ENCODE measurements at places on chromosomes 4 and X.

DNA sequence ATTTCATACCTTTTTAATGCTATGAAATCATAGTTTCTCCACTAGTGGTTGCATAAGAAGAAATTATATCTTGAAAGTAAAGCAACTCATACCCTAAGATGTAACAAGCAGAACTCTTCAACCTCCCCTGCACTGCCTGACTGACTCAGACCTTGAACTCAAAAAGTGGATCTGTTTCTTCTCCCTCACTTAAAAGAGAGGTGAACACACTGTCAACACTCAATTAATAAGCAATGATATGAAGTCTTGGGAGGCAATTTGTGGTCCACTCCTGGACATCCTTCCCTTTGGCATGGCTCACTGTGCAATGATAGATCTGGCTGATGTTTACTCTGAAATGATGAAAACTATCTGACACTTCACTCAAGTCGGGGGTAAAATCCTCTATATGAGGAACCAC lies 282.0 kb upstream of the DKK2 start:
- DNase-seq, result no peak

DNA sequence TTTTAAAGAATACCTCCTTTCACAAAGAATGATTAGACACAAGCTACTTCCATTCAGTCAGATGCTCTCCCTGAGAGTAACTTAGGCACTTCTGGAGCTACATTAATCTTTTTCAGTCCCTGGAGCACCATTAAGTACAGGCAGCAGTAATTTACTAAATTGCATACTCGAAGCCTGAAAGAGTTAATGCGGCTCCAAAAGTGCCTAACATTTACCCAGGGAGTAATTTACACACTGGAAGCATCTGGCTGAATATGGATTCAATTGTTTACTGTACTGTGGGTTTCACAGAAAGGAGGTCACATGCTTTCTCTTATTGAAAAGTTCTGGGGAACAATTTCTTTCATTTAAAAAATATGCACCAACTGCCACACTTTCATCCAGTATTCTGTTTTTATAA lies 260.8 kb upstream of the TENM3 start:
- no peak for DNase-seq

- DNase-seq, result no peak
Measured at GRCh38 chr4:88106205-88106604, 52.2 kb downstream of the ABCG2 start.

DNA sequence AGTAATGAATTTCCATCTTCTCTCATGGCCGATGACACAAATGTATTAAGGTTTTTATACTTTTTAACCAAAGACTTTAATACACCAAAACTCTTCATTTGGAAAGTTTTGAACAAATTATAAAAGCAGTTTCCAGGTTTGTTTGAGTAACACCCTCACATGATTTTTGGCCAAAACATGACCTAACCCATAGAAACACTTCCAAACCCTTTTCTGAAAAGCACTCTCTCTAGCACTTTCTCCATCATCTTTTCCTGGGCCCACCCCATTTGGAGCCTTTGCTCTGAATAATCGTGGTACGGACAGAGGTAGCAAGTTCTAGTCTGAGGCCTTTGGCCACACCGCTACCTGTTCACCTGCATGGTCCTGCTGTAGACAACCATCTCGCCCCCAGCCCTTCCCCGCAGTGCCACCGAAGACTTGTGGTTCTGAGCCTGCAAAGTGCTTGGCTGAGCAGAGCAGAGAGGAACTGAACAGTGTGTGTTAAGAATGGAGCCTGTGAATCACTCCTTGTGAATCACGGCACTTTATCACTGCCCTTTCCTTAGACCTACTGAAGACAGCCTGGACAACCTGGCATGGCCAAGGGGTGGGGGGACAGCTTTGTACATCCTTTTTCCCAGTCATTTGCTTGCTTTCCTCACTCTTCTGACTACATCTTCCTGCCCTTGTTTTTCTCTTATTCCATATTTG lies 181.8 kb downstream of the PTTG2 start:
- DNase-seq, result no peak

DNA sequence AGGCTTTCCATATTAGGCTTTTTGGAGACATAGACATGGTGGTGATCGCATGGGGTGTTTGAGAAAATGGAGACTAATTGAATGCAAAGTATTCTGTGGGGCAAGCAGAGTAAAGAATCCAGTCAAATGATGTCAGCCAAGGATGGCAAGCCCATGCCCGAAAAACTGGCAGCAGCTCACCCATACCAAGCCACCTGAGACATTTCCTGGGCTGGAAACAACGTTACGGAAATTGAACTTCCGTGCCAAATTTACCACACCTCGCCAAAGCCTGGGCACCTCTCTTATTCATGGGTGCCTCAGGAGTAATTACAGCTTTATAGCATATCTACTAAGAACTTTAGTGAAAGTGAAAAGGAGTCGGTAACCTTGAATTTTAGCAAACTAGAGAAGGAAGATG lies 166.4 kb downstream of the CBR4 start:
- no peak for DNase-seq

GRCh38 chrX:107676559-107677378 lies 48.5 kb downstream of the PRPS1 start:
- DNase-seq, result peak; percentile 71

GRCh38 chr4:10605746-10606482 lies 78.7 kb downstream of the CLNK start:
- DNase-seq, result peak; percentile 24

DNA sequence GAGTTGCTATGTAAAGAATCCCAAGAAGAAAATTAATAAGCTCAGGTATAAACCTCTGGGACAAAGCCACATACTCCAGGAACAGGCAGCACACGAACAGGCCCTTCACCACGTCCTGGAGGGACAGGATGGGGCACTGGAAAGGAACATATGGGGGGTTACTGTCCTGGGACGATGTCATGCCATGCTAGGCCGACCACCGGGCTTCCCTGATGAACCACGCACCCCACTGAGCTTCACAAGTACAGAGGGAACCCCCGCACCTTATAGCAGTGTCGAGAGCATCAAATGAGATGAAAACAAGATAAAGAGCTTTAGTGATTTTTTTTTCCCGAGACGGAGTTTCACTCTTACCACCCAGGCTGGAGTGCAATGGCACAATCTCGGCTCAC lies 19.1 kb downstream of the NOP14 start:
- no peak for DNase-seq

DNA sequence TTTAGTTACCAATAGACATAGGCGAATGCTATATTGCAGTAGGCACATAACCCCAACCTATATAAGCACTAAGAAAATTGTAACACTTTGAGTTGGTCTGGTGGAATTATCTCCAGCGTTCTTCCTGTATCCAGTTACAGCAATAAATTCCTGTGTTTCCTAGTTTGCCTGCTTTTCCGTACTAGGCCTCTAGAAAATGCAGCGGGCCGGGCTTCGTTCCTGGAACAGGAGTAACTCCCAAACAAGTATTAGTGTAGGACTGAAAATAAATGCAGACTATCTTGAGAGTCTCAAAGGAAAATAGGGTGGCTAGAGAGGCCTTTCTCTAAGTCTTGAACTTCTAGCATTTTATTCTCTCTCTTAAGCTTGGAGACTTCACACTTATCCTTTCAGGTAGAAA lies 159.8 kb downstream of the OR13H1 start:
- DNase-seq, result no peak

DNA sequence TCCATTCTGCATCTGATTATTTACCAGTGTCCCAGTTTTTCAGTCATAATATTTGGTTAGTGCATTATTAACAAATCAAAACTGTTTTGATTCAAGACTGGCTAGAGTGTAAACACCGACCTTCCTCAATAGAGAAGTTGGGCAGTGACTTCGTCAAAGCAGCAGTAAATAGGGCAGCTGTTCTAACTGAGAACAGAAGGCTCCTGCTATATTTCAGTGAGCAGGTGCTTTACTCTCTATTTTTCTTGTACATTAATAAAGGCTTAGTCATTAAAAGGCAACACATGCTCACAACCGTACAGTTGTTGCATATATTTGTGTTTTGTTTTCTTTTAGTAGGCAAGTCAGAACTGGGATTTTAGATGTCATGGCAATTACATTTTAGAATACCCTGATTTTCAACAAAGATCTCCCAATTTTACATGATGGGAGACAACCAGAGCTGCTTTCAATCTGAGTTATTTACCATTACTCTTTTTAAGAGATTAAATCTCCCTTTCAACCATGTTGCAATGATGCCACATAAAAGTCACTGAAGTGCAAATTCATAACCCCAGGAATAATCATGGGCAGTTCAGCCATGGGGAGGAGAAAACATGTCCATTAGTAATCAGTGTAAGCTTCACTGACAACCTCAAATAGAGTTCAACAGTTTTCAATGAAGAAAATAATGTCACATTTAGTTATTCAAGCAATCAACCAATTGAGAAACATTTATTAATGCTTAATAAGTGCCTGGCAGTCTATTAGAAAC lies 233.3 kb downstream of the NDST4 start:
- DNase-seq, result no peak

DNA sequence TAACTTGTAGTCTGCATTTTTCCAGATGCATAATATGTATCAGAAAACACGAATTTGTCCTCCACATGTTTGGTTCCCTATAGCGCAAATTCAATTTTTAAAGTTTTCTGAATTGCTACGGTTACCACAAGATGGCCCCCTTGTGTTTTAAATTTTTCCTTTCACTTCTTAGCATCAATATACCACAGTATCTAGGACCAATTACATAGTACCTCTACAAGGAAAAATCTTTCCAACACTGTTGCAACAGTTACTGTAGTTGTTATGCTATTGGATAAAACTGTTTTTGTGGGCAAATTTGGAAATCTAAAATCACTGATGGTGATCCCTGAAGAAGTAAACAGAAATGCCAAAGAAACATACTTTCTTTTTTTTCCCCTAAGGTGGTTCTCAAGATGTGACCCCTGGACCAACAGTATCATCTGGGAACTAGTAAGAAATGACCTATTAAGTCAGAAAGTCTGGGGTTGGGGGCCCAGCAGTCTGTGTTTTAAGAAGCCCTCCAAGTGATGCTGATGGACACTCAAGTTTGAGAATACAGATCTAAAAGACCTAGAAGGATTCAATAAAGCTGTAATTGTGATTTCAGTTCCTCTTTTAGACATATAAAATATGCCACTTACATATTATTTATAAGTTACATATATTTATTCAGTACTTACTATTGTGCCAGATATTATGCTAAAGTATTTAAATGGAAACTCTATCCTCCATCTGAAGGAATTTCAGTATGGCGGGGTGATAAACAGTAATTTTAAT lies 3.1 kb downstream of the ZGRF1 start:
- DNase-seq, result no peak

- no peak for DNase-seq
Measured at GRCh38 chrX:129933700-129934099, 27.7 kb downstream of the UTP14A start.

GRCh38 chr4:186002853-186003252 lies 66.1 kb upstream of the TLR3 start:
- no peak for DNase-seq

GRCh38 chrX:118594697-118595420 lies 99.2 kb downstream of the DOCK11 start:
- no peak for DNase-seq

DNA sequence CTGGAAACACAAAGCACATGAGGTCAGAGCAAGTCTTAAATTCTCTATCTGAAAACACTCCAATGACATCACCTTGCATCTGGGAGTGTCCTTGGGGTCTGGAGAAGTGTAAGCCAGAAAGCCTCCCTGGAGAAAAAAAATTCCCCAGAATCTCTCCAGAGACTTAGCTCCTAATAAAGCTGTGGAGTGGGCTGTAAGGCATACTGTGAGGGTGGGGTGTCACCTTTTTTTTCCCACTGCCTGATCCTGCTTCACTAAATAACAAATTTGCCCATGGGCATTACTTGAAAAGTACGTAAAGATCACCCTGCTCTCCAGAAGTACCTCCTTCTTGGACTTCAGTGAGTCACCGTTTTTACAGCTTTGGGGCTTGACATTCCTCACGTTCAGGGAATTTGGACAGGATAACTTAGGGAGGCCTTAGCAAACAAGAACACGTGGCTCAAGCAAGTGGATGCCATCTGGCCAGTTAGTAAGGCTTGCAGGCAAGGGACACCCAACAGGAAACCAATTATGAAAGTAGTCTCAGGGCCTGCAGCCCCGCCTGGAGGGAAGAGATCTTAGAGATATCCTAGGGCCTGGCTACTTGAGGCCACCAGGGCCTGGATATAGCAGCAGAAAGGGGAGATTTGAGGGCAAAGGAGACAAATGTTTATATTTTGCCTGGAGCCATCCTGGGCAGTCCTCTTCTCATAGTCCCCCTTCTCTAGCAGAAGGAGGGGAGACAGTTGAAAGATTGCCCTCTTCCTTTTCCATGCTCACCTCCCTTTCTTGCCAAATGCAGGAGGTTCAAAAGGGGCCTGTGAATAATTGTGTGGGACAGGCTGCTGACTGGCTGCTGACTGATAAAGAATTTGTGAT lies 60.1 kb upstream of the PLAC1 start:
- peak; percentile 68 for DNase-seq

- DNase-seq, result no peak
Measured at GRCh38 chr4:7816771-7817170, 122.9 kb downstream of the AFAP1 start.

DNA sequence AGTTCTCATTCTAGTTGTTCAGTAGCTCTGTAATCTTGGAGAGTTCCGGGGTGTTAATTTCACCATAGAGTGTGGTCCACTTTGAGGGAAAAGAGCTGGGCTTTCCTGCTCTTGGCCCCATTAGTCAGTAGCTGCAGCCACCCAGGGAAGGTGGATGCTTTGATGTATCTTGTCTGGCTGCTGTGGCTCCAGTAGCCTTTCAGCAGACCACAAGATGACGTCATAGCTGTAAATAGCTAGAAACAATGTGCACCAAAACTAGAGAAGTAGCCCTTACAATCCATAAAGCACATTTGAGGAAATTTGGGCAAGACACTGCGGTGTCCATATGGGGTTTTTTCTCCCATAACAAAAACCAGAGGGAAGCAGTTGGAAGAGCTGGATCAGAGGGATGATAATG lies 32.9 kb upstream of the PRPS2 start:
- no peak for DNase-seq

- DNase-seq, result no peak
Measured at GRCh38 chr4:7507381-7507780, 72.7 kb upstream of the PSAPL1 start.

DNA sequence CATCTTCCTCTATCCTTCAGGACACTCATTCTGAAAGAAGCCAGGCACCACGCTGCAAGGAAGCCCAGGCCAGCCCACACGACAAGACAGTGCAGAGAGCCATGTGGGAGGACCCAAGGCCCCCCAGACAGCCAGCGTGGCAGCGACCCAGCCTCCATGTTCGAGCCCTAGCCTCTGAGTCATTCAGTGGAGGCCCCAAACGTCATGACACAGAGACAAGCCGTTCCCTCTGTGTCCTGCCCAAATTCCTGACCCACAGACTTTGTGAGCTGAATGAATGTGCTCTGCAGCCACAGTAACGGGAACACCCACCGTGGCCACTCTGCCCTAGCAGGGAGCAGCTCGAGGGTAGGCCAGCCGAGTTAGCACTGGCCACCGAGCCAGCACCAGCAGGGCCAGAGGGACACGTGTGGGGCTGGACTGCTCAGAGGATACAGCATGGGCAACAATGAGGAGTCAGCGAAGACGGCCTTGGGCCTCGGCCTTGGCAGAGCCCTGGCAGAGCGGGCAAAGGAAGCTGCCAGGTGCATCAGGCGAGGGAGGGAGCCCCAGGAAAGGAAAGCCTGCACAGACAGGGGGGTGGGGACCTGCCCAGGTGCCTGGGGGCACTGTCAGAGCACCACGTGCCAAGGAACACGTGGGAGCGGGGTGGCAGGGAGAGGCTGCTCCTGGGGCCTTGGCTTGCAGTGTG lies 8.6 kb downstream of the BLOC1S4 start:
- DNase-seq, result no peak

- DNase-seq, result no peak
Measured at GRCh38 chr4:138259824-138260223, 17.7 kb upstream of the SLC7A11 start.
